ENCODE measurements at places on chromosomes 16 and 17.

- peak; percentile 93 for DNase-seq
Measured at GRCh38 chr16:47732523-47733111, 271.5 kb downstream of the PHKB start.

- DNase-seq, result no peak
Measured at GRCh38 chr17:29603109-29603674, 10.3 kb downstream of the ANKRD13B start.

GRCh38 chr16:56998861-56999260, 9.5 kb downstream of the NLRC5 start:
- no peak for DNase-seq

DNA sequence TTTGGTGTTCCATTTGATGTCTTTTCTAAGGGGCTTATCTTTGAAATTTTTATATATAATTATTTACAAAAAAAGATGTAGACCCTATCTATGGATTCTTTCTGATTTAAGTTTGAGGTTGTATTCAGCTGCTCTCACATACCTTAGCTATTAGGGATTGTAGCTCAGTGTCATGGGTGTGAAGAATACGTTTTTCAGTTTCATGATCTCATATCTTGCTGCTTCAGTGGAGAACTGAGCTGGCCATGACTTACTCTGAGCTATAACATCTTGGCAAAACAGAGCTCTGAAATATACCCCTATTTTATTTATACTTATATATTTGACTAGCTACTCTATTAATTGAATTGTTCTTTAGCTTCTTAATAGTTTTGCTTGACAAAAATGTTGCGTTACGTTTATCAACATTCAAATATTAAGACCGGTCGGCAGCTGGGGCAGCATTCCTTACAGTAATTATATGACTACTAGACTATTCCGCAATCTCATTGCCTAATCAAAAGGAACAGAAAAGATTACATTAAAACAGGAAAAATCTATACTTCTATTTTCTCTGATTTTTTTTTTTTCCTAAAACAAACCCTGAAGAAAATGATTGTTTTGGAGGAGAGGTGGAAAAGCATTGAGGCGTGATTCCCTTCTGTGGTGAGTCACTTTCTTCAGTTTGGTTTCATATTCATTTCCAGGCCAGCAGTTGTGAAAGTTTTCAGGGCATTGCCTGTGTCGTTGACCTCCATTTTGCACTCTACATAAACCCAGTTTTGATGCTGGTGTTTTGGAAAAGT, 24.1 kb upstream of the KRT24 start:
- peak; percentile 7 for DNase-seq

DNA sequence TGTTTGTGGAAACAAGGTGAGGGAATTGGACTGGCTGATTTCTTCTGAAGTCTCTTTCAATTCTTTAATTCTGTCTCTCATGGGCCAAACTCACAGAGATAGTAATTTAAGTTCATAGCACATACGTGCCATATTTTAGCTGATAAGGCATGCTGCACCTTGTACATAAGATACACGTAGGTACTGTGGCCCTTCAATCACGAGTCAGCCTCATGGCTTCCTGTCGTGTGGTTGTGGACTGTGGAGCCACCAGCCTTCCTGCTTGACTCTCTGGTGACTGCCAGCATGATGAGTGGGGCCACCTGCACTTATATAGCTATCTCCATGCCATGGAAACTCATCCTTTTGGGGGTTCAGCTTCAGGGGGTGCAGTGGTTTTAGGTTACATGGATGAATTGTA, 25.1 kb downstream of the KSR1 start:
- no peak for DNase-seq

GRCh38 chr17:17516941-17517720, 20.9 kb upstream of the RASD1 start:
- no peak for DNase-seq

DNA sequence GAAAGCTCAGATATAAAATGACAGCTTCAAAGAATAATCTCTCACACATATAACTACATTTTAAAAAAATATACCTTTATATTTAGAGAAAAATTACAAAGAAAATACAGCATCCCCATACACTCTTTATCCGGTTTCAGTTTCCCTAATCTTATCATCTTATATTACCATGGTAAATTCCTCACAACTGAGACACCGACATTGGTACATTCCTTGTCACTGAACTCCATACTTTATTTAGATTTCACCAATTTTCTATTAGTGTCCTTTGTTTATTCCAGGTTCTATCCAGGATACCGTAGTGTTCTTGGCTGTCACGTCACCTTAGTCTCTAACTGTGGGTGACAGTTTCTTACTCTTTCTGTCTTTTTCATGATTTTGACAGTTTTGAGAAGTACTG, 22.0 kb upstream of the ABCA10 start:
- no peak for DNase-seq

- no peak for DNase-seq
Measured at GRCh38 chr17:58310511-58311428, 17.8 kb downstream of the TSPOAP1 start.

- DNase-seq, result no peak
Measured at GRCh38 chr16:19460397-19460796, 42.7 kb downstream of the TMC5 start.

DNA sequence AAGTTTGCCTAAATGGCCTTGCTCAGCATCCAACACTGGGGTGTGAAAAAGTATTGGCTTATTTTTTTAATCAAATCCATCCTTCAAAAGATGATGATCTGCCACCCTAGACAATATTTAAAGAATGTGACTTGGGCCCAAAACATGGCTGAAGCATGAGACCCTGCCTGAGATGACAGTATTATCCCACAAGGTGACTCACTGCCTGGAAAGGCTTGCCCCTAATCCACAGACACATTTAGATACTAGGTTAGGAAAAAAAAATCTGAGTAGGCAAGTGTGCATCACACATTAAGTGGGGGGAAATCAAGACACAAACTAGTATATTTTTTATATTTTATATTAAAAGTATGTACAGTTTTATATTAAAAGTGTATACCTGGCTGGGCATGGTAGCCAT, 38.4 kb downstream of the TOM1L2 start:
- peak; percentile 44 for DNase-seq

GRCh38 chr16:19474617-19475016, 47.3 kb downstream of the GDE1 start:
- DNase-seq, result no peak

GRCh38 chr17:28118362-28118761, 75.9 kb downstream of the NLK start:
- peak; percentile 43 for DNase-seq

DNA sequence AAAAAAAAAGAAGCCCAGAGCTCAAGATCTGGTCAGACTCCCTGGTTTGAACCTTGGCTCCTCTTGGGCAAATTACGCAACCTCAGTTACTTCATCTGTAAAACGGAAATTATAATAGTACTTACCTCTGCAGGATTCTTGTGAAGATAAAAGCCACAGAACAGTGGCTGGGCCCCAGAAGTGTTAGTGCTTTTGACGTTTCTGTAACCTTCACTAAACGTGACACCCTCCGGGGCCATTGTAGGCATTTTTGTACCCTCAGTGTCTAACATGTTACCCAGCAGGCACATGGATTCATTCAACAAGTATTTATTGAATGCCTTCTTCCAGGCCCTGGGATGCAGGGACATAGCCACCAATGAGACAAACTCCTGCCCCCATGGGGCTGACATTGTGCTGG, 58.0 kb downstream of the PITPNC1 start:
- DNase-seq, result peak; percentile 33

Data from mesenchymal stem cell (in vitro differentiated cells and primary cell).